Naive thymus-derived CD8-positive, alpha-beta T cell (primary cell): ENCODE measurements at places on chromosomes 16 and 17.

- peak; percentile 24 for DNase-seq
Observed at GRCh38 chr17:77846531-77847085, 111.9 kb upstream of the TNRC6C start.

DNA sequence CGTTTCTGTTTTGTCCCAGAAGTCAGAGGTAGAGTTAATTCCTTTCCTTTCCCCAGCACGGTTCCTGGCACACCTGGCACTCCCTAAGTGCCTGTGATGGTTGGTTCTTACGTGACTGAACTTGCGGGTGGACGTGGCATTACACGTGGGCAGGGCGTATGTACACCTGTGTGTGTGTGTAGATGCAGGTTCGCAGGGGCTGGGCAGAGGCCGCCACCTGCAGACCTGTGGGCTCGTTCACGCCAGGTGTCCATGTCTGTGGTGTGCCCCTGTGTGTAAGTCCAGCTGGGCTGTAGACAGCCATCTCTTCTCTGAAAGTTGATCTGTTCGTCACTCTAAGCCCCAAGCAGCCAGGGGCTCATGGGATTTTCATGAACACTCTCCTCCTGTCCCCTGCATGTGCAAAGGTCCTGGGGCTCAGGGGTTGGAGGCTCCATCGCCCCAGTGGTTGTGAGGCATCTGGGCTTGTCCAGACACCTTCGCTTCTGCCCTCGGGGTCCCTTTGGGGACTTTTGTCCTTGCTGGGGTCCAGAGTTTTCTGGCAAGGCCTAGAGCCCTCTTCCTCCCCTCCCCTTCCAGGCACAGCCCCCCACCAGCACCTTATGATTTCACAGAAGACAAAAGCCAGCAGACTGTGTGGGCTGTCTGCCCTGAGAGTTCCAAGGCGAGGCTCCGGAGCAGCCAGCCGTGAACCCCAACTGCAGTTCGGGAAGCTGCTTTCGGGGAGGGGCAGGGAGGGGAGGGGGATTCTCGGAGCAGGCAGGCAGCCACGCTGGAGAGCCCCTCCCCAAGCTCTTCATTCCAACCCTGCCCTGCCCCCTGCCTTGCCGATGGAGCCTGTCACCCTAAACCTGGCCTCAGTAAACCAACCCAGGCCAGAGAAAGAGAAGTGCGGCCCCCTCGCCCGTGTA lies 5.4 kb upstream of the FSCN2 start:
- no peak for DNase-seq

- no peak for DNase-seq
Observed at GRCh38 chr17:59842901-59843652, 49.7 kb downstream of the TUBD1 start.

DNA sequence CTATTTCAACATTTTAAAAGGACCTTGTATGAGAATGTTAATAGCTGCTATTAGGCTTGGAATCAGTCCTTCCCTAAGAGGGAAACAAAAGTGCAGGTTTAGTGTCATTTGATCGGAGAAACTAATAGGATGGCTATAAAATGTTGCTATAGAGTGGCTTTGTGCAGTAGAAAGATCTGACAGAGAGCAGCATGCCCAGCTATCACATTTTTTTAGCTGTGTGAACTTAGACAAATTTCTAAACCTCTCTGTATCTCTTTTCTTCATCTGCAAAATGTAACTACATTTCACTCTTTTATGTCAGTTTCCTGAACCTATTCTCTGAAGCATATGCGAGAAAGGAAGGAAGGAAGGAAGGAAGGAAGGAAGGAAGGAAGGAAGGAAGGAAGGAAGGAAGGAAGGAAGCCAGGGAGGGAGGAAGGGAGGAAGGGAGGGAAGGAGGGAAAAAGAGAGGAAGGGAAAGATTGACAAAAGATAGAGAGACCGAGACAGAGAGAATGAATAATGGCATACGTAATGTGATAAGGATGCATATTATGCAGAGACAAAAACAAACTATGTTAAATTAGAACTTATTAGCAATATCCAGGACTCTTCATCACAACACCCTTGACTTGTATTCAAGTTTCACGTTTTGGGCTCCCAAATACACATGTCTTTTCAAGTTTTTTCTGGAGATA lies 52.6 kb upstream of the CDH8 start:
- DNase-seq, result no peak

DNA sequence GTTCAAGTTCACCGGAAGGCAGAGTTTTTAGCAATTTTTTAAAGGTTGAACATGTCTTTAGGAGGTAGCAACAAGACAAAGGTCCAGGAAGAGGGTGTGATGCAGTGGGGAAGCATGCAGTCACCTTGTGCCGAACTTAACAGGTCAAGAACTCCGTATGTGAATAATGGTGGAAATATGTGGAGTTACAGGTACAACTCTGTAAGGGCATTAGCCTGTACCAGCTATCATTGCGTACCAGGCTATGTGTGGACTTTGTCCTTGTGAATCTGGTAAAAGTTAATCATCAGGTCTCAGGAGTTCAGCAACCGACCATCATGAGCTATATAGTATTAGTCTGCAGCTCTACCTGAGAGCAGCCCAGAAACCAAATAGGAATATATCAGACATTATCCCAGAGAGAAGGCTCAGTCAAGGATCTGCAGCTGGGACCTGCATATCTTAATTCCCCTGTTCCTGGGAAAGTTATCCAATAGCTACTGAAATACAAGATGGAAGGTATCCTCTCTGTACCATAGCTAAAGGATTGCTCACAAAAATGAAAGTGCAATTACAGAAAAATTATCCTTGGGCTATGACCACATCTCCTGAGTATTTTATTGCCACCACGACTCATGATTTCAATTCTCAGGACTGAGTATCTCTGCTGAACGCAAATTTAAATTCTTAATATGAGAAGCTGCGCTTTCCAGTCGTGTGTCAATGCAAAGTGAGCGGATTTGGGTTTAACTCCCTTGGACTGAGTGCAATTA lies 469.3 kb downstream of the CDH13 start:
- DNase-seq, result no peak

DNA sequence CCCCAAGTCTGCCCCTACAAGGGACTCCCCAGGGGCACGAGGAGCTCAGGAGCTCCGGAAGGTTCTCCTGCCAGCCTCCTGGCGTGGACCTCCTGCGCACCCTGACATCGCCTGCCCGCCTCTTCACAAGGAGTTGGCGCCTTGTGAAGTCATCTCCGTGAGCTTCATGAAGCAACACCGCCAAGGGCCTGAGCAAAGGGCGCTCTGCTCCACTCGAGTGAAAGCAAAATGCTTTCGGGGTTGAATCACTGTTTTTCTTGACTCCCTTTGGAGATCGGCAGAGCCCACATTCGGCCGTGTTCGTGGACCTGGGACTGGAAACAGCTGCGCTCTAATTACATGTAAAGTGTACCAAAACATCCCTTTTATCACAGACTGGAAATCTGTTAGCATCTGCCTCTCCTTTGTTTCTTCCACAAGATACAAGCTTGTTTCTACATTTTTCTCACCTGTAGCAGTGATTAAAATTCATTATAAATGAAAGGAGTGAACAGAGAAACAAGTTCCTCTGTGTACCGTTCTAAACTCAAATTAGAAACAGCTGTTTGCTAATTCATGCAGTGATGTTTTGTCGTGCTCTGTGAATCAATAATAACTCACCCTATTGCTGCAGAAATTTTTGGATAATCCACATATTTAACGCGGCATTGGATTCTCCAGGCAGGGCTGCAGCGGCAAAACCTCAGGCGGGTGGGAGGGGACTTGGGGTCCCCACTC lies 203.3 kb downstream of the ZNF423 start:
- no peak for DNase-seq

GRCh38 chr17:65987988-65988387 lies 203.9 kb downstream of the CEP112 start:
- no peak for DNase-seq

DNA sequence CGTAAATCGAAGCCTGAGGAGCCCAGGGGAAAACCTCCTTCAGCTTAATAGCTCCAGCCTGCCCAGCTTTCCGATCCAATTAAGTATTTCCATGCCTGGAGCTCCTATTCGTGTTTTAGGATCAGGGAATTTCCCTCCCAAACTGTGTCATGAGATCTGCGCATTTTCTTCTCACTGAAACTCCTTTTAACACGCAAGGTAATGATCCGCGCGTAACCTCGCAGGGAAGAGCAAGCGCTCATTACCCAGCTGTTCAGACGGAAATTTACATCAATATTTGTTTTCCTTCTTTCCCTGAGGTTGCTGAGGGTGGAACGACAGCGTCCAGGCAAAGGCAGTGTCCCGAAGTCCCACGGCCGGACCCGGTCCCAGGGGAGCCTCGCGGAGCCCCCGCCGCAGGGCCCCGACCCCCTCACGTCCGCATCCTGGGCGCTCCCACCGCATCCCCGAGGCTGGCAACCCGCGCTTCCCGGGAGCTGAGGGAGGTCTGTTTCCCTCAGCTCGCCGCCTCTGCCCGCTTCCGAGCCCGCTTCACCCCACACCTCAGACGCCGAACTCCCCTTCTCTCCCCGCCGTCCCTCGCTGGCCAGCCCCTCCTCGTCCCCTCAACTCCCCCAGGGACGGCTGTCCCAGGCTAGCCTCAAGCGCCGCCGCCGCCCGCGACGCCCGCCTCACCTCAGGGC lies 415 bp downstream of the ABCA5 start:
- peak; percentile 2 for DNase-seq

DNA sequence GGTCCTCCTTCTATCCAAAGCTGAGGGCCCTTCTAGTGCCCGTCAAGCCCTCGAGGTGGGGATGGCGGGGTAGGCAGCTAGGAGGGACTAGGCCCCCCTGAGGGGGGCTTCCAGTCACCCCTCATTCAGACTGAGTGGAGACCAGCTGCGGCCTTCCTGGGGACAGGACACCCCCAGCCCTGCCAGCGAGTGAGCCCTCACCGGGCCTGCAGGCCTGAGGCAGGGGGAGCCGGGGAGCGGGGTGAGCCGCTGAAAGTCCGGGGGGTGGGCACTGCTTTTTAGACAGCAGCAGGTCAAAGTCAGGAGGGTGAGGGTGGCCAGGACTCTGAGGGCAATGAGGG lies 8.7 kb upstream of the KREMEN2 start:
- no peak for DNase-seq

DNA sequence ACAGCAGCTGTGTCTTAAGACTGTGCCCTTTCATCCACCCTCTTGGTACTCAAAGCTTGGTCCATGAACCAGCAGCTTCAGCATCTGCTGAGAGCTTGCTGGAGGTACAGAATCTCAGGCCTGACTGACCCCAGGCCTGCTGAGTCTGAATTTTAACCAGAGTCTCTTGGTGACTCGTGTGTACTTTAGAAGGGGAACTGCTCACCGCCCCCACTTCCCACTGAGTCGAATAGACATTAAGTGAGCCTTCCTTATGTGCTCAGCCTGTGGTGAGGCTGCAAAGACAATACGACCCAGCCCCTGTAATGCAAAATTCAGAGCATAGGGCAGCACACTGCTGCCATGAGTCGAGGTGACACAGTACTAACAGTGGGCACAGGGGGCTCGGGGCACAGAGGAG lies 662.8 kb downstream of the WWOX start:
- no peak for DNase-seq
